WTC11 (cell line): ENCODE measurements at places on chromosomes 13 and 19. TPM values are rescaled to one million over a fixed set of nuclear protein-coding genes. Genes with fewer than 3 reads are reported as not detected.
A peak's percentile ranks its signal among the peaks of the same experiment; 100 is the strongest.

- peak overlapping the region; percentile 53 for H3K27ac ChIP-seq
- DNase-seq: no peak
- H3K4me3 ChIP-seq: no peak overlapping the region
- no peaks in the 10 kb centered on the region; the same call in 1 of the 2 replicates for H3K27me3 ChIP-seq
Observed at GRCh38 chr13:48159826-48160225, 64.9 kb upstream of the MED4 start.

- no peaks in the 10 kb centered on the region for H3K4me1 ChIP-seq
- no peak for DNase-seq
- no peak overlapping the region for H3K27ac ChIP-seq
- H3K27me3 ChIP-seq: peaks cover 14% of the 10 kb centered on the region
Observed at GRCh38 chr19:7718668-7719067, 13.2 kb downstream of the CLEC4G start.

GRCh38 chr13:47897411-47898050 is 103.5 kb downstream of the SUCLA2 start:
- peak; percentile 26 for DNase-seq
- peak overlapping the region; percentile 9; the same call in 1 of the 2 replicates for H3K27ac ChIP-seq
- H3K4me1 ChIP-seq: peaks cover 6% of the 10 kb centered on the region; the same call in 1 of the 2 replicates
- H3K27me3 ChIP-seq: no peaks in the 10 kb centered on the region

GRCh38 chr13:103517066-103517767 is 451.0 kb upstream of the SLC10A2 start:
- H3K36me3 ChIP-seq: no peaks in the 10 kb centered on the region
- H3K27ac ChIP-seq: no peak overlapping the region
- no peaks in the 10 kb centered on the region for H3K27me3 ChIP-seq
- no peak overlapping the region for H3K4me3 ChIP-seq

DNA sequence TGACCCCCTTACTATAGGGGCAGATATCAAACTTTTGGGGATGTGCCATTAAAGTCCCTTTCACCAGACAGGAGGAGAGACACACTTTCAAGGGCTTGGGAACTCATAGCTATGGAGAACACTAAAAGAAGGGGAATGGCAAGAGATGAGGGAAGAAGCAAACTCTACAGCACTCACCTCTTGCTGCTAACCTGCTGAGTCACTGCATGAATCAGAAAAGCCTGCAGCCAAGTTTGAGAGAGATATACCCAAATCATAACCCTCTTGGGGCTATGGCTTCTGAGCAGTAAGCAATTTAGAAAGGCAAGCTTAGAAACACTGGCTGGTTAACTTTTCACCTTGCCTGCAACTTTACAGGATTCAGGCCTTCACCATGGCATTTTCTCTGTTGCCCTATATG is 1028.0 kb downstream of the UQCRFS1 start:
- no peak overlapping the region for H3K4me3 ChIP-seq
- peaks cover 25% of the 10 kb centered on the region for H3K4me1 ChIP-seq
- DNase-seq: no peak
- peaks cover 15% of the 10 kb centered on the region for H3K36me3 ChIP-seq
- no peak overlapping the region for H3K27ac ChIP-seq
- no peaks in the 10 kb centered on the region; the same call in 1 of the 2 replicates for H3K27me3 ChIP-seq

GRCh38 chr13:52739468-52740071 is at the start of gene CNMD:
CNMD (minus strand) TSS chr13:52739820; CDS start chr13:52739701, 119 bp downstream.
- peak within 1 kb of the TSS; percentile 82 for H3K27ac ChIP-seq
- H3K36me3 ChIP-seq: peaks cover 15% of the 10 kb centered on the region
- peak within 1 kb of the TSS; percentile 93 for H3K4me3 ChIP-seq
- H3K4me1 ChIP-seq: peaks cover 47% of the 10 kb centered on the region
- peaks cover 7% of the 10 kb centered on the region; the same call in 1 of the 2 replicates for H3K27me3 ChIP-seq

DNA sequence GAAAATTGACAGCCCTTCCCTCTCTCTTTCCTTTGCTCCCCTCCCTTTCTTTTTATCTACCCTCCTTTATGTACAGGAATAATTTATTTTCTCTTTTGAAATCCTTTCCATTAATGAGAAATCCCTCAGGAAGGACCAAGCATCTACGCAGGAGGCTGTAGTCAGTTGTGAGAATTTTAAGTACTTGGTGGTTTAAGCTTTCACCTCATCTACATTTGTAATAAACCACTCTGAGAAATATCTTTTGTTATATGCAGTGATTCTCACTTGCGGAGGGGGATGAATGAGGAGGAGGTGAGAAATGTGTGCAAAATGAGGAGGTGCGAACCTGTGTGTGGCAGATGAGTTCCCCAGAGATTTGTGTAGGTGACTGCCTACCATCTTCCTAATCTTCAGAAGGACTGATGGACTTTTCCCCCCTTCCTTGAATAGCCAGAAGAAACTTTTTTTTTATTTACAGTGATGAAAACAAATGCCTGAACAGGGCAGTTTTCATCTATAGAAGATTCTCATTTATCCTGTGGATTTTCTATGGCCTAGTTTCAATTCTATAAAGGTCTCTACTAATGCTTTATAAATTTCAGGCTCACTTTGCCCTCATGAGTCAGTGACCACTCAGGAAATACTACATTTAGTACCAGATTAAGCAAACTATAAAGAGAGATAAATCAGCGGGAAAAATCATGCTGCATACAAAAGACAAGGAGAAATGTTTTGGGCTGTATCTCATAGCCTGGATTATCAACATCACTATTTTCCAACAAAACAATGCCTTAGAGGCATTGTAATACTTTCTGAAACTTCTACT is 118.3 kb downstream of the LHFPL6 start:
- H3K36me3 ChIP-seq: no peaks in the 10 kb centered on the region
- DNase-seq: no peak
- H3K27me3 ChIP-seq: peaks cover 7% of the 10 kb centered on the region
- H3K27ac ChIP-seq: no peak overlapping the region
- peaks cover 67% of the 10 kb centered on the region for H3K4me1 ChIP-seq
- no peak overlapping the region for H3K4me3 ChIP-seq

- peaks cover 37% of the 10 kb centered on the region for H3K36me3 ChIP-seq
- no peaks in the 10 kb centered on the region for H3K27me3 ChIP-seq
- no peak overlapping the region for H3K4me3 ChIP-seq
- no peaks in the 10 kb centered on the region for H3K4me1 ChIP-seq
Observed at GRCh38 chr19:33100894-33101644, 20.1 kb downstream of the GPATCH1 start.

DNA sequence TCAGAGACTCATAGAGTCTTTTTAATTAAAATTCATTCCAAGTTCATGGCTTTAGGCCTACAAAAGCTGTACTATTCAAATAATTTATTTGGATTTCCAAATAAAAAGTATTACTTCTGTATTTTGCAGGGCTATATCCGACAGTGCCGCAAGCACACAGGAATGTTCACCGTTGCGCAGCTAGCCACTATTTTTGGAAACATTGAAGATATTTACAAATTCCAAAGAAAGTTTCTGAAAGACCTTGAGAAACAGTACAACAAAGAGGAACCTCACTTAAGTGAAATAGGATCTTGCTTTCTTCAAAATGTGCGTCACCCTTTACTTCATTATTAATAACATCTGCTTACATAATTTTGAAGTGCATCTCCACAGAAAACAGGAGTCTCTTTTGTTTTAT is 20.5 kb upstream of the C1QTNF9 start:
- no peak overlapping the region for H3K4me3 ChIP-seq
- H3K27ac ChIP-seq: no peak overlapping the region
- no peak for DNase-seq
- no peaks in the 10 kb centered on the region for H3K4me1 ChIP-seq
- no peaks in the 10 kb centered on the region for H3K27me3 ChIP-seq

DNA sequence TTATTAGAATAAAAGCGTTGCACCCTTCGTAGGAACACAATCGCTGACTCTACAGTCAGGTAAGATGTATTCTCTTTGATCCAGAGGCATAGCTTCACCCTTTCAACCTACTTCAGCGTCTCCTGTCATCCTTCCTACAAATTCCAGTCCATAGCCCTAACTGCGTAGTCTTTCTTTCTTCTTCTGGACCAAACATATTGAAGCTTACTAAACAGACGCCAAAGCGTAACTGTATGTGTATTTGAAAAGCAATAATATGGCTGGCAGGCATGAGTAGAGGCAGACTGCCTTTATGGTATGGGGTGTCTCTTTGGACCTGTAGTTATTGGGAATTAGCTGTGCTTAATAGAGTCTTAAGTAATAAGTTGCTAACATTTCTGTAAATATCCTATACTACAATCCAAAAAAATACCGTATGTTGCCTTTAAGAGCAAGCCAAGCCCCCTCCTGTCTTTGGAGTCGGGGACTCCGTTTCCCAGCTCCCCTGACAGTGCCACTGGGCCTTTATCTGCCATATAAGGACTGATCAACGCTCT is 392 bp upstream of the ZNF548 start:
- no peak for DNase-seq
- H3K36me3 ChIP-seq: no peaks in the 10 kb centered on the region
- peak overlapping the region; percentile 95 for H3K4me3 ChIP-seq

GRCh38 chr13:108760541-108760940 is 131.1 kb downstream of the MYO16 start:
- no peak overlapping the region for H3K4me3 ChIP-seq
- DNase-seq: no peak
- H3K36me3 ChIP-seq: no peaks in the 10 kb centered on the region
- no peak overlapping the region for H3K27ac ChIP-seq
- H3K4me1 ChIP-seq: no peaks in the 10 kb centered on the region

DNA sequence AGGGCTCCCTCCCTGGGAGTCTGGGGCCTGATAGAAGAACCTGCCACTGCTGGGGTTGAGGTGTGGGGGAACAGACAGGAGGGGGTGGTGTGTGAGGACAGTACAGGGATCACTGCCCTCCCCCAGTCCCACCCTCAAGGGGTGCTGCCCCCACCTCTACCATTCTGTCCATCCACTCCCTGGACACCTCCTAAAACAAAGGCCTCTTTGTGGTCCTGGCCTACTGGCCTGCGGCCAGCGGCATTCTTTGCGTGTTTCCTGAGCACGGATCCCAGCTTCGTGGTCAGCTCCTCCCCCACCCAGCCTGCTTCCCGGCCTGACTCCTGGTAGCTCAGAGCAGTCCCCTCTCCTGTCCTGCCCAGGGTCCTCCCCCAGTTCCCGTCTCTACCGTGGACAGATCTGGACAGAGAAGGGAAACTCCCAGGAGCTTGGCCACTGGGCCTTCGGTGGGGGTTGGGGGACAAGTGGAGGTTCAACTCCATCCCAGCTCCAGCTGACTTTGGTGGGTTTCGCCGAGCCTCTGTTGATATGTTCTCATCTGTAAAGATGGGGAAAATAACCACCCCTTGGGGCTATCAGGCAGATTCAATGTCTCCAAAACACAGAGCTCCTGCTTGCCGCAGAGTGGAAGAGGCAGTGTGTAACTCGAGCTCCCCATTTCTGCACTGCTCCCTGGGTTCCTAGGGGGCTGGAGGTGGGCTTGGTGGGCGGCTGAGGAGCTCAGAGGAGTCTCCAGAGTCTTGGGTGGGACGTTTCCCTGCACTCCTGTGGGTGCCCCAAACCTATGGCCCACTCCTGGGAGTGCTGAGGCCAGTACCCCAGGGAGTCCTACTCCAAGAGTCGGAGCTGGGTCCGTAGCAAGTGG is 48.7 kb downstream of the LYL1 start:
- H3K4me3 ChIP-seq: peak overlapping the region; percentile 41; the same call in 1 of the 2 replicates
- H3K36me3 ChIP-seq: no peaks in the 10 kb centered on the region
- H3K27ac ChIP-seq: no peak overlapping the region
- DNase-seq: peak; percentile 44
- H3K27me3 ChIP-seq: peaks cover 99% of the 10 kb centered on the region
- peaks cover 57% of the 10 kb centered on the region for H3K4me1 ChIP-seq

- DNase-seq: no peak
- peaks cover 20% of the 10 kb centered on the region for H3K4me1 ChIP-seq
- no peaks in the 10 kb centered on the region for H3K27me3 ChIP-seq
- no peak overlapping the region for H3K4me3 ChIP-seq
- no peak overlapping the region for H3K27ac ChIP-seq
Observed at GRCh38 chr13:95698047-95698749, 21.3 kb downstream of the DNAJC3 start.

DNA sequence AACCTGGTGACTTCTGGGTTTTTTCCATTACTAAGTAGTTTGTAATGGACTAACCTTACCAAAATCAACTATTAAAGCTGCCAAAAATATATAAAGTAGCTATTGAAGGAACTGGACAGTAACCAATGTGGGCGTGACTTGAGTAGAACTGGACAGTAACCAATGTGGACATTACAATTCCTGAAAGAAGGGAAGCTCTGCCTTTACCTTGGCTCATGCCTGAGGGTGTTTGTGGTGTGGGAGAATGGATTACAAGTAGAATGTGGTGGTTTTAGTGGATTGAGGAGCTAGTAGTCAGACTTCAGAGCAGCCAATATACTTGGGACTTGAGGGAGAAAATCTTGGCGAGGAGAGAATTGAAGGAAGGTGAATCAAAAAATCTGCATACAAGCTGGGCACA is 17.5 kb downstream of the LRRC63 start:
- no peaks in the 10 kb centered on the region for H3K4me1 ChIP-seq
- H3K27ac ChIP-seq: no peak overlapping the region
- H3K36me3 ChIP-seq: peaks cover 11% of the 10 kb centered on the region; the same call in 1 of the 2 replicates
- no peak overlapping the region for H3K4me3 ChIP-seq
- H3K27me3 ChIP-seq: no peaks in the 10 kb centered on the region

The PROZ gene
- not detected in 3 replicates for total RNA-seq

The TSSK6 gene
- total RNA-seq: 4.7 to 7.8 TPM (median 7.7 TPM) in 3 replicates

The FUT6 gene
- not detected in 3 replicates for total RNA-seq

The SCEL gene
- 0.11 TPM in 1 of 3 replicates, not detected in the others for total RNA-seq

The COL4A2 gene
- 102 to 109 TPM (median 106 TPM) in 3 replicates for total RNA-seq

The ZNF776 gene
- 14.3 to 16.9 TPM (median 16.4 TPM) in 3 replicates for total RNA-seq

The OR10H2 gene
- total RNA-seq: not detected in 3 replicates

The ZNF570 gene
- 4.7 to 7.2 TPM (median 5.1 TPM) in 3 replicates for total RNA-seq

The SLC10A2 gene
- not detected in 3 replicates for total RNA-seq
